ENCODE measurements at places on chromosomes 3 and 15.

GRCh38 chr3:33360136-33360825, 79.9 kb downstream of the UBP1 start:
- peak; percentile 12 for DNase-seq

DNA sequence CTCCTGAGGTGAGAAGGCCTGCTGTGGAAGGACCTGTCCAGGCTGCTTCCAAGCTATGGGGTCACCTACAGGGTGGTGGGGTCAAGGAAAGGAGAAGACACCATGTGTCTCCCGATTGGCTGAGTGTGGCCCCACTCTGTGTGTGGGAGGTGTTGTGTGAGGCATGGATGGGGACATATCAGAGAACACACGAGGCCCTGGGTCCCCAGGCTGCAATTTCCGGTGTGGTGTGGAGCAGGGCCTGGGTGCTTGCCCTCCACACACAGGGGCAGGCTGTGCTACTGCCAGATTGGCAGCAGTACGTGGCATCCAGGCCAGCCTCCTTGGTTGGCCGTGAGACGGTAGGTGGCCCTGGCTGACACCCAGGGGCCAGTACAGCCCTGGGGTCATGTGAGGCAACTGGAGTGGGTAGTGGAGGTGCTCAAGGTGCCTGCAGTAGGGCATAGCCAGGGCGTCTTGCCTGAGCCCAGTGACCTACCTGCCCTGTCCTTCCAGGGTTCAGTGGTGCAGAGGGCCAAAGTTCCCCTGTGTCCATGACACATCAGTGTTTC, 233.8 kb downstream of the SNRPN start:
- DNase-seq, result no peak

- DNase-seq, result peak; percentile 66
Observed at GRCh38 chr15:67240235-67241131, 14.0 kb downstream of the AAGAB start.

DNA sequence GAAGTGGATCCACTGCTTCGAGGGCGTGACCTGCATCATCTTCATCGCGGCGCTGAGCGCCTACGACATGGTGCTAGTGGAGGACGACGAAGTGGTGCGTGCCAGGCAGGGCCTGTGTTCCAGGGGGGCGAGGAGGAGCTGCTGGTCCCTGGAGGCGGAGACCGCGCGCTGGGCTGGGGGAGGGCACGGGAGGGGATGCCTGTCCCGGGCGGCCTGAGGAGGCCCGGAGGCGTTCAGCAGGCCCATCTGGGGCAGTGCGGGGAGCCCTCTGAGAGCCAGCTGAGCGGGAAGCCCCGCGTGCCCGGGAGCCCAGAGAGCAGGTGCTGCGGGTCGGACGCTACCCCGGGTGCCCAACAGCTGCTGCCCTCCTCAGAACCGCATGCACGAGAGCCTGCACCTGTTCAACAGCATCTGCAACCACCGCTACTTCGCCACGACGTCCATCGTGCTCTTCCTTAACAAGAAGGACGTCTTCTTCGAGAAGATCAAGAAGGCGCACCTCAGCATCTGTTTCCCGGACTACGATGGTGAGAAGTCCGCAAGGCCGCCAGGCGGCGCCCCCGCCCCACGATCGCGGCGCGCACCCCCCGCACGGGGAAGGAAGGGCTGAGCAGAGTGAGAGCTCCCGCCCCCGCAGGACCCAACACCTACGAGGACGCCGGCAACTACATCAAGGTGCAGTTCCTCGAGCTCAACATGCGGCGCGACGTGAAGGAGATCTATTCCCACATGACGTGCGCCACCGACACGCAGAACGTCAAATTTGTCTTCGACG, 2.9 kb downstream of the GNAT1 start:
- peak; percentile 79 for DNase-seq

DNA sequence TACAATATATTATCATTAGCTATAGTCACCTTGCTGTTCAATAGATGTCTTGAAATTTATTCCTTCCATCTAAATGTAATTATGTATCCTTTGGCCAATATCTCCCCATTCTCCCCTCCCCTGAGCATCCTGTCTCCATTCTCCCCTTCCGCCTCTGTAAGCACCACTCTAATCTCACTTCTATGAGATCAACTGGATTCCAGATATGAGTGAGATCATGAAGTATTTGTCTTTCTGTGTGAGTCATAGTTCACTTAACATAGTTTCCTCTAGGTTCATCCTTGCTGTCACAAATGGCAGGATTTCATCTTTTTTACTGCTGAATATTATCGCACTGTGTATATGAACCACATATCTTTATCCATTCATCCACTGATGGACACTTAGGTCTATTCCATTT, 148.8 kb upstream of the NDN start:
- no peak for DNase-seq

DNA sequence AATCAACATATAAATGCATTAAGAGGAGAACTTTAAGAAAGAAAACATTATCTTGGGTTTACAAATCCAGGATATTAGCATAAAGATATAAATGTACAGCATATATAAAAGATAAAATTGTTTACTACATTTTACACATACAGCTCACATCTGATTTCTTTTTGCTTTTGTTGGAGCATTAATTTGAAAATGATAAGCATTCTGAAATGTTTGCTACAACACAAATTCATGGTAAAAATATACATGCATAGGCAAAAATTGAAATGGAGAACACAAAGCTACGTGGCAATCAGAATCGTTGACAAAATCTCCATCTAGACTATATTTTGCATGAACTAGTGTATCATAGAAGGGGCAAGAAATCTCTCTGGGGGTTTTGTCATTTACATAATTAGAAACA, 159.1 kb downstream of the TIGIT start:
- DNase-seq, result no peak

GRCh38 chr3:19272296-19272695, 124.0 kb downstream of the KCNH8 start:
- no peak for DNase-seq

GRCh38 chr3:11377719-11378118, 105.5 kb downstream of the ATG7 start:
- DNase-seq, result no peak

- peak; percentile 48 for DNase-seq
Observed at GRCh38 chr3:4950948-4951347, 28.3 kb upstream of the BHLHE40 start.

- DNase-seq, result no peak
Observed at GRCh38 chr3:45657853-45658252, 31.3 kb upstream of the SACM1L start.

- DNase-seq, result no peak
Observed at GRCh38 chr3:197338586-197338985, 40.2 kb upstream of the DLG1 start.

DNA sequence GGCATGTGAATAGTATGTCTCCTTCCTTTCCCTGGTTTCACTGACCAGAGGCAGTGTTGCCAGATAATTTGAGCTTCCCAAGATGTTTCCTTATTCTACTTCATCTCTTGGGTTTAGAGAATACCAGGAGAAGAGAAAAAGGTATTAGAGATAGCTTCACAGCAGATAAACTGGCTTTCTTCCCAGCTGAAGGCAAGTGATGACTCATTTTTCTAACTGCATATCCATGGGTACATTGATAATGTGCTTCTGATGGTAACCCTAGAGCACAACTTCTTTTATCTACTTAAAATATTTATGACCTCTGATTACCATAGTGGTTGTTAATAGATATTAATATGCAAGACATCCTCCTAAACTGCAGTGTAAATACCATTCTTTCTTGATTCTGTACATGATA, 34.6 kb upstream of the CMTM8 start:
- DNase-seq, result no peak

DNA sequence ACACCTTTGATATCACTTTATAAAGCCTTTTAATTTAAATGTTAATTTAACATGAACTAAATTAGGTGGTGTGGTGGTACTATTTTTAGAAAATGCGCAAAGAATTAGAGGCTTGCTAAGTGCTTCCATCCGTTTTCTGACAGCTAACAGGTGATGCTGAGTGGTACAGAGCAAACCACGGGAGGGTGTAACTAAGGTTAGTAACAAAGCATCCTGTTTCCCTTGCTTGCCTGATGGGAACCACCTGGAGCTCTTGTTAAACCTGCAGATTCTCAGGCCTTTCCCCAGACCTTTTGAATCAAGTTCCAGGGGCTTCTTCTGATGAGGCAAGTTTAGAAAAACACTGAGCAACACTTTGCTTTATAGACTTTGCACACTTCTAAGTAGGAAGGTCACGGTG, 101.0 kb downstream of the ATG7 start:
- DNase-seq, result peak; percentile 68

DNA sequence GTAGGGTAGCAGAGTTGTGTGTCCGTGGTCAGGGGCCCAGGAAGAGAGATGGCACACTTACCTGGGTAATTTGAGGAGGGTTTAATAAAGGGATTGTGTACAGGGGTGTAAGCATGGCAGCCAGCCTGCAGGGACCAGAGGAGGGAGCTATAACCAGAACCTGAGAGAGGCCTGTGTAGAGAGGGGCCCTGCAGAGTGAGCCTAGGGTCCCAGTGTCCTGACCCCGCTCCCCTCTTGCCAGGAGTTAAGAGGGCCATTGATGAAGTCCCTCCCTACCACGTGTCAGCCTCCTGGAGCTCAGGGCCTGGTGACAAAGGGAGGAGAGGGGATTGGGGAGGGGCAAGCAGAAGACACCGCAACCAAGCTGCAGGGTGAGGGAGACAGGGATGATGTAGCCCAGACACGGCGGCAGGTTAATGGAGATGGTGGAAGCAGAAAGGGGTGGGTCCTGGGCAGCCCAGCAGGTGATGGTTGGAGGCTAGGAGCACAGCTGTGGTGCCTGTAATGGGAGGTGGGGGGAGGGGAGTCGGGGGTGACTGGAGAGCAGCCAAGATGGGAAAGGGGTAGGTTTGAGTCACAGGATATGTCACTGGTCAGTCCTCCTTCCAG, 165.4 kb upstream of the TOPAZ1 start:
- no peak for DNase-seq

- no peak for DNase-seq
Observed at GRCh38 chr15:69934607-69935006, 163.1 kb downstream of the TLE3 start.

DNA sequence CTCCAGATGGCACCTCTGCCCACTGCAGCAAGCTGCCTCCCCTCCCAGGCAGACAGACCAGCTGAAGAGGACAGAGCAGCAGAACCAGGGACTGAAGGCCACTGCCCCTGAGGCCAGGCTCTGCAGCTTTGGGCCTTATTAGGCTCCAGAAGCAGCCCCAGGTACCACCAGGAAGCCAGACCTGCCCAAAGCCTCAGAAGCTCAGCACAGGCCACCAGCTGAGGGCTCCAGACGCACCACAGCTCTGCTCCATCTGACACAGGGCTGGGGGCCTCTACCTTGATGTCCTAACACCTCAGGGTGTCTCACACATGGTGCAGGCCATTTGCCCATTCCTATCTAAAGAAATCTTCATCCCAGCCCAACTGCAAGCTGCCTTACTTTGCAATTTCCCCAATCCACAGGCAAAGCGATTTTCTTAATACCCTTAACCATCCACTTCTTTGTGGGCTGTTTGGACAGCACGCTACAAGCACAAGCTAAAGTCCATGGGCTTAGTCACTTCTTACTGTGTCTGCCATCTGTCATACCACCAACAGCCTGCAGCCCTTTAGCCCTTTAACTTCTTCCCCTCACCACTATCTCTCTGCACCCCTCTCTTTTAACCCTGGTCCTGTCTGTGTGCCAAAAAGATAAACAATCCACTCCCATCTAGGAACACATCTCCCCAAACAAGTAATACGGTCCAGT, 112.1 kb downstream of the IQSEC1 start:
- peak; percentile 14 for DNase-seq

DNA sequence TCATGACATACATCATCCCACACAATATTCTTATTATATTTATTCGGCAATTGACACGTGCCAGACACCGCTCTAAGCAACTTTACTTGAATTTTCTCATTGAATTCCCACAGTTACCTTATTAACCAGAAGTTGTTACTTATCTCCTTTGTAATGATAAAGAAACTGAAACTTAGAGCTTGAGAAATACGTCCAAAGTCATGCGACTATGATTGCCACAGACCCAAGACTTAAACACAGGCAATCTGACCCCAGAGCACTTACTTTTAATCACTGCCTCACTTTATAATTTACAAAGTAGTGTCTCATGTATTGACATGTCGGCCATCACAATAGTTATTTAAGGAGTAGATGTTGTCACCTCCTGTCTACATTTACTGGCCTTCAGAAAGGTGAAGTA, 64.7 kb downstream of the ATP13A4 start:
- no peak for DNase-seq

GRCh38 chr15:35566991-35567390, 21.0 kb upstream of the DPH6 start:
- no peak for DNase-seq

Measured in NCI-H69 (cell line).